Activated T-cell treated with anti-CD3 and anti-CD28 coated beads, Interleukin-2, amount 50 U/mL, for 4 hours (primary cell): ENCODE measurements at places on chromosomes 1 and 21. TPM values are rescaled to one million over a fixed set of nuclear protein-coding genes. Genes with fewer than 3 reads are reported as not detected.

The GBP6 gene
- total RNA-seq: 0.53 TPM

The LRIF1 gene
- 10.1 TPM for total RNA-seq

DNA sequence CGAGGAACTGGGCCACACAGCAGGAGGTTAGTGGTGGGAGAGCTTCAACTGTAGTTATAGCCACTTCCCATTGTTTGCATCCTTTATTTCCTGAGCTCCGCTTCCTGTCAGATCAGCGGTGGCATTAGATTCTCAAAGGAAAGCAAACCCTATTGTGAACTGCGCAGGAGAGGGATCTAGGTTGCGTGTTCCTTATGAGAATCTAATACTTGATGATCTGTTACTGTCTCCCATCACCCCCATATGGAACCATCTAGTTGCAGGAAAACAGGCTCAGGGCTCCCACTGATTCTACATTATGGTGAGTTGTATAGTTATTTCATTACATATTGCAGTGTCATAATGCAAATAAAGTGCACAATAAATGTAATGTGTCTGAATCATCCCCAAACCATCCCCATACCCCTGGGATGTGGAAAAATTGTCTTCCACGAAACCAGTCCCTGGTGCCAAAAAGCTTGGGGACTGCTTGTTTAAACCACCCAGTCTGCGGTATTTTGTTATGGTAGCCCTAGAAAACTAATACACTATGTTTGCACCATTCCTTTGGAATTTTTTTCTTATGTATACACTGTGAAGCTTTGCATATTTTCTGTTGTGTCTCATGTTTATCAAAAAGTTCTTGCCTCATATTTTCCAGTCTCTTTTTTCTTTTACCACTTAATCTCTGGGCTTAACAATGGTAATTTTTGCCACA, 136.6 kb upstream of the IVNS1ABP start:
- no peak for DNase-seq

GRCh38 chr1:70355920-70356319, 1.4 kb upstream of the ANKRD13C start:
- DNase-seq: no peak

- DNase-seq: no peak
Measured at GRCh38 chr1:30305061-30305460, 418.3 kb downstream of the MATN1 start.
